ENCODE measurements at places on chromosomes 3 and 15.

DNA sequence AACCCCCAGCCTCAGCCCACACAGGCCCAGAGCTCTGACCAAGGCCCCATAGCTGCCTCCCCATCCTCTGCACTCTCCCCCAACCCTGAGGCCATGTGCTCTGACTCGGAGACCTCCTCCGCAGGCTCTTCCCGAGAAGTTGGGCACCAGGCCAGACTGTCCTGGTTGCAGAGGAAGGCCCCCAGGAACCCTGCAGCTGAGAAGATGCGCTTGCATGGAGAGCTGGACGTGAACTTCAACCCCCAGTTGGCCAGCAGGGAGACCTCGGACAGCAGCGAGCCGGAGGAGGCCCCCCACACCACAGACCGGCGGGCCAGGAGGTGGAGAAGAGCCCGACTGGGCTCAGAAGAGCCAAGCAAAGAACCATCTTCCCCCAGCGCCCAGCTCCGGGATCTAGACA is 119.5 kb upstream of the EIF1B start:
- no peak for DNase-seq

DNA sequence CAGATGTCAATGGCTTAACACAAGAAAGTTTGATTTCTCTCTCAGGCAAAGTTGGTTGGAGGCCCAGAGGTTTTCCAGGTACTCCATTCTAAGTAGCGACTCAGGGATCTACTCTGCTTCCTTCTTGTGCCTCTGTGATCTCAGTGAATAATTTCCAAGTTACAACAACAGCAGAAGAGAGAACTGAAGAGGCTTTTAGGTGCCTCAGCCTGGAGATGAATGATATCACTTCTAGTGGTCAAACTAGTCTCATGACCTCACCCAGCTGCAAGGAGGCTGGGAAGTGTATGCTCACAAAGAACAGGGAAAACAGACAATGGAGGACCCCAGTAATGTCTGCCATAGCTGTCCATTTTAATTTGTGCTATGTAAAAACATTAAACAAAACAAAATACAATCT is 4.6 kb upstream of the PRICKLE2 start:
- no peak for DNase-seq

DNA sequence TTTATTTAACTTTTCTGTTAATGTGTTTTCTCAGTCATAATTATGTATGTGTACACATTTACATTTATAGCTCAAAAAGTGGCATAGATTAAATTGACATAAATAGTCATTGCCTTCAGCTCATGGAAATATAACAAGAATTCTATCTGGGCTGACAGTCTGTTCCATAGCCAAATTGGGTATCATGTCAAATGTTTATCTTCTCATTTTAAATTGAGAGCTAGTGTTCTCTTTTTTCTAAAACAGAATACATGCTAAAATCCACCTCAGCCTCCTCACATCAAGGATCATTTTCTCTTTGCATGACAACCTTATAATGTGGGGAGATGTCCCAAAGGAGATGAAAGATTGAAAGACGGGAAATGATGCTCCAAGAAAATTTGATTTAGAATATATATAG is 144.1 kb upstream of the BCHE start:
- DNase-seq, result no peak

DNA sequence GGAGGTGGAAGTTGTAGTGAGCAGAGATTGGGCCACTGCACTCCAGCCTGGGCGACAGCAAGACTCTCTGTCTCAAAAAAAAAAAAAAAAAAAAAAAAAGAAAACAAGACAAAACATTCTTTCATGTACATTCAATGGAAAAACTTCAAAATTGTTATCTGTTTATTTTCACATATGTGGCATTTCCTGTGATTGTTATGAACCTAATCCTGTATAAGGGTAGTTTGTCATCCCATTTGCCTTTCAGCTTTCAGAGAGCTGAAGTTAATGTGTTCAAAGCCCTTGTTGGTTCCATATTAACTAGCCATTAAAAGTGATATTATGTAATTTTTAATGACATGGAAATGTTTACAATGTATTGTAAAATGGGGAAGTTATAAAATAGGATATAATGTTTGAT is 17.3 kb upstream of the NCK1 start:
- DNase-seq, result no peak

DNA sequence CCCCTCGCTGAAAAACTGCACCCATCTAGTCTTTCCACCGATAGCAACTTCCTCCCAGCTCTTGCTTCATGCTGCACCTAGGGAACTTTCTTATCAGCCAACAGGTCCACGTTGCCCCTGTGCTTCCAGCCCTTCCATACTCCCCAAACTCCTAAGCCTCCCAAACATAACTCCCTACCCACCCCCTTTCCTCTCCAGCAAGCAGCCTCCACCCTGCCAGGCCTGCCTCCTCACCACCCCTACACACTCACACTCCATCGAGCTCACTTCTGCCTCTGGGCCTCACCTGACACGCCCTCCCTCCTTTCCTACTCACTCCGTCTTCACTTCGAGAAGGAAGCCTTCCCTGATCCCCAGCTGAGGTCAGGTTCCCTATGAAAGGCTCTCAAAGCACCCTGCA is 8.1 kb downstream of the INSYN1 start:
- DNase-seq, result no peak

DNA sequence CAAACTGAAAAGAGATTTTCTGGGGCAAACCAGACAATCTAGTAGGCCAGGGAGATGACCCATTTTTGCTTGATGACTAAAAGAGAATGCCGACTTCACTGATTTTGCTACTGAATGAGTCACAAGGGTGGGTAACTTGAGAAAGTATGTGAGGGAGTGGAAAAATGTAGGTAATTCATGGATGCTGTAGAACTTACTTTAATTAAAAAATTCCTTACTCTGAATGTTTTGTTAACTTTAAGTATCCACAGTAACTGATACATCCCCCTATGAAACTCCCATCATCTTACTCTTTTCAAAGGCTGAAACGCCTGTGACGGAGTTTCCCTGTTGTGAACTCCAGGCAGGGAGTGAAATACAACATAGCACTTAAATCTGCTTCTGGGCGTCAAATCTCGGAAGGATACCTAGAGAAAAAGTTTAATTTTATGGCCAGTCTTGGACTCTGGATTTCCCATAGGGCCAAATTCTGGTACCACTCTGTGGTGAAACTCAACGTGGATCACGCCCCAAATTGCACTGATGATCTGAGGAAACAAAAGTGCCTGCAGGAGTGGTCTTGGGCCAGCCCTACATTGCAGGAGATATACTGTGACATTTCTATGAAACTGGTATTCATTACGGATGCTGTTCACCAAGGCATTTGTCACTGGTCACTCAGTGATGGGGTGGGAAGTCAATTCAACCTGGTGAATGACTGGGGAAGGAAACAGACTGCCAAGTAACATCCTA is 24.0 kb downstream of the GOLIM4 start:
- no peak for DNase-seq

DNA sequence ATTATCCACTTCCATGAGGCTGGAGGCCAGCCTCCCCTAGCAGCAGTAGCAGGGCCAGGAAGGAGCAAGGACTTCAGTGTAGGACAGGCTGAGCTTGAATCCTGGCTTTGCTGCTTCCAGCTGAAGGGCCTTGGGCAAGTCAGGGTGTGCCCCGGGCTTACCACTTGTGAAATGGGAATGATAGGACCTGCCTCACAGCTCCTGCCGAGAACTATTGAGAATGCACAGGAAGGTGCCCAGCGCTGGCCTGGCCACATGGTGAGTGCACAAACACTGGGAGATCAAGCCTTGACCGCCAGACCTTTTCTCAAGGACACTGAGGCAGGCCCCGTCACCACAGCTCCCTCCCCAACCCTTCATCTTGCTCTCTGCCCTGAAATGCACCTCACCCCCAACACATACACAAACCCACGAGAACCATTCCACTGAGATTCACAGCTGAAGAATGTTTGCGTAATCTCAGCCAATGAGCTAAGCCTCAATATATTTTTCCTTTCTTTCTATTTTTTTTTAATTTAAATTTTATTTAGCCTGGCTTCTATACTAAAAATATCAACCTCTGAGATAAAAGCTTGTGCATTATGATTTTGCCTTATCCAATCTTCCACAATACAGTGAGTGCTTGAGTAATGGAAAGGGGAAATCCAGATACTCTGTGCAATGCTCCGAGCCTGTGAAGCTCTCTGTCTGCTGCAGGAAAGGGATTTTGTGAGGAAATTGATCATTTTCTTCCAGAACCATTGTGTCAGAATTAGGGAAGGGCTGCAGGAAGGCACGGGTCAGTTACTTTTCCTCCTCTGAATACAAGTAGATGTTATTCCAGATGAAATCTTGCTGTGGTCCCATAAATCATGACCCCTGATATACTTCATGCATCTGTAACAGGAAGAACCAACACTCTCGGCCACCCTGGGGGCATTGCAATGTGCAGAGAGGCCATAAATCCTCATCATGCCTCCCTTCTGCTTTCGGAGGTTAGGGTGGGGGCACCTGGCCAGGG is 193.9 kb downstream of the TLE3 start:
- DNase-seq, result no peak

- no peak for DNase-seq
Observed at GRCh38 chr3:193590088-193590856, 2.7 kb upstream of the OPA1 start.

DNA sequence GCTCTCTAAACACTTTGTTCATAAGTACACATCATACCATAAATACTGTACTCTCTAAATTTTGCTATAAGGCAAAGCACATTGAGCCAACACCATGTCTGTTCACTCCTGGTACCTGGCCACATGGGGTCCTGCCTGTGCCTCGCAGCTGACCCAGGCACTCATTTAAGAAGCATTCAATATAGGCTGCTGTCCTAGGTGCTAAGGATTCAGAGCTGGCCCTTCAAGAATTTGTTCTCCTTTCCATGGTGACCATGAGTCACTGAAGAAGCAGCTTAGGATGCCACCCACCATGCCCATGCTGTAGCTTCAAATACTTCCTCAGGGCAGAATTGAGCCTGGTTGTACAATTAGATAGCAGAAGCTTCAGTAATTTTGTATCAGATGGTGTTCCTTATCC is 119.2 kb upstream of the ZBED2 start:
- DNase-seq, result no peak

DNA sequence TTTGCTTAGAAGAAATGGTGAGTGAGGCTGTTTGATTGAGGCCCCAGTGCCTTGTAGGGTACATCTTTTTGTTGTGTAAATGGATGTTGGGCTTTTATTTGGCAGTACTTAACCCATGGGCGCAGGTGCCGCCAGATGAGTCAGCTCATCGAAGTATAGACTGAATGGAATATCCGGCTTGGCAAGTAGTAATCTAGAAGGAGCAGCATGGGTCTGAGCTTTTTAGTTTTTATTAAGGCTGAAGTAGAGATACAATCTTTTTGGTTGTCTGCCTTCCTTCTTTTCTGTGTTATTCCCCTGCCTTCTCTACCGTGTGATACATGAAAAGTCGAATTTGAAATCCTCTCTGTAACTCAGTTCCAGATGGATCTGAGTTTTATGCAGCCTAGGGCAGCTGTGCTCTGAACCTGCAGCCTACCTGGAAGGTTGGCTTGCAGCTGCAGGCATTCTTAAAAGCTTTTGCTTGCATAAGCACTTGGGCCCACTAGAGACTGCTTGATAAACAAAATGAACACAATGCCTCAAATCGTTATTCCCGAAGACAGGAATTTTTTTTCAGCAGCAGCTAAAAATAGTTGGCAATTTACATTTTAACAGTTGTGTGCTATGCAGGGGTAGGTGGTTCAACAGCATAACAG is 177.5 kb upstream of the CGNL1 start:
- DNase-seq, result no peak

GRCh38 chr3:179531576-179531975 is 31.1 kb upstream of the ACTL6A start:
- no peak for DNase-seq

DNA sequence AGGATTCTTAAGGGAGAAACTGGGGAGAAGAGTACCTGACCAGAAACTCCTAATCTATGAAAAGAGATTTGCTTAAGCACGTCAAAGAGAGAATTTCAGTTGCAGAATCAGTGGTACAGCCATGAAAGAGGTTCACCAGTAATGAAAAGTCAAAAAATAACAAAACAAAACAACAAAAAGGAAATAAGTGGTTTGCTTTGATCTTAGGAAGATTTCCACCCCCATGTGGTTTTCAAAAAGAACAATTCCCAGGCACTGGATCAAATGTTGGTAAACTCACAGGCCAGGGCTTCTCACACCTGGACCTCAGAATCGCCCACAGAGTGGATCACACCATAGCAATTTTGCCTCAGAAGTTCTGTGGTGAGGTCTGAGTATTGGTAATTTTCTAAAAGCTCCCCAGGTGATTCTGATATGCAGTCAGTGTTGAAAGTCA is 67.5 kb downstream of the TMEM39A start:
- no peak for DNase-seq

- no peak for DNase-seq
Observed at GRCh38 chr3:188266562-188267274, 112.8 kb downstream of the LPP start.

- no peak for DNase-seq
Observed at GRCh38 chr3:177050501-177051237, 146.6 kb downstream of the TBL1XR1 start.

DNA sequence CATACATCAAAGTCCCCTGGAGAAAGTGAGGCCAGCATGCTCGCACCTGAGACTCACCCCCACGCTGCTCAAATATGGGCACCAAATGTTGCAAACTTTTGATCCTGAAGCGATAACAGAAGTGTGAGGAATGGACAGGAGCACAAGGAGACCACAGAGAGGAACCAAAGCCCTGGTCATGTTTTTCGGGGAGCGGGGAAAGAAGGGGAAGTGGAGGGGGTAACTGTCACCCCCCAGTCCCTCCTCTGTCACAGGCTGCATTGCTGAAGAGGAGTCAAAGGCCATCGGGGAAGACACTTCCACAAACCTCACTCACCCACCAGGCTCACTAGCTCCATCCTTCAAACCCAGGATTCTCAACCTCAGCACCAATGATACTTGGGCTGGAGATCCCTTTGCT is 182.4 kb downstream of the UACA start:
- DNase-seq, result no peak

DNA sequence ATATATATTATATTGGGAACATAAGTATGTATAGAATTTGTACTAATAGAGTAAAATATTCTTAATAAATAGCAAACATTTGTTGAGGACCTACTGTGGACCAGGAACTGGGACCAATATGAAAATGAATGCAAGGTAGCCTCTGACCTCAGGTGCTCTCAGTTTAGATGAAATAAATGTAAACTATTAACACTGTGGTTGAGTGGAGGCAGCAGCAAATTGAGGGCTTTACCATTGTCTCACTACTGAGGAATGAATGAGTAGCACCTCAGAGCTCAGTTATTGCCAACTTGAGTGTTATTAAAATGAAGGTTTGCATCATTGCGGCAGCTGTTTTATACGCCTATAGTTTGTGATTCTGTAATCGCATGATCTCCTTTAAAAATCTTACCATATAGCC is 90.9 kb upstream of the CGNL1 start:
- DNase-seq, result no peak

Measured in effector memory CD4-positive, alpha-beta T cell (primary cell).